CD4-positive, alpha-beta T cell treated with Interleukin-2 at 100 ng/mL for 4 hours (primary cell): ENCODE measurements at places on chromosomes 6 and 20.

DNA sequence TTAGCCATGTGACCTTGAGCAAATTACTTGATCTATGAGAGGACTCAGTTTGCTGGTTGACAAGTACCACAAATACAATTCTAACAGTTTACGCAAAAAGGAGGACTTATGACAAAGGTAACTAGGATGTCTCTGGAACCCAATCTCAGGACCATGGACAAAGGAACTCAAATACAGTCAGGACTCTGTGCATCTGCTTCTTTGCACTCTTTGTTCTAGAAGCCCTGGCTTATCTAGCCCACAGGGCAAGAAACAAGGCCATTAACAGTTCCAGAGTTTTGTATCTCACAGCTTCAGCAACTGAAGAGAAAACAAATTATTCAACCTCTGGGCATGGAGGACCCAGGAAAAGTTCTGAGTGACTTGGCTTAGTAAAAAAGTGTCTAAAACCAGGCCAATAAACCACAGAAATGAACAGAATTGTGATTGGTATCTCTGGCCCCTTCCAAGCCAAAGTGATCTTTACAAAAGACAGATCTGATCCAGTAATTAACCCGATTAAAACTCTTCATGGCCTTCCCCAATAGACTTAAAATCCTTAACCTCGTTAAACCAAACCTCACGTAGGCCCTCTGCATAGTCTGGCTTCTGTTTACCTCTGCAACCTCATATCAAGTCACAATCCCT is 5.9 kb downstream of the WASF1 start:
- no peak for DNase-seq

- no peak for DNase-seq
Measured at GRCh38 chr20:7387638-7388193, 552.5 kb downstream of the HAO1 start.

- no peak for DNase-seq
Measured at GRCh38 chr6:36358226-36358915, 21.7 kb upstream of the BNIP5 start.

DNA sequence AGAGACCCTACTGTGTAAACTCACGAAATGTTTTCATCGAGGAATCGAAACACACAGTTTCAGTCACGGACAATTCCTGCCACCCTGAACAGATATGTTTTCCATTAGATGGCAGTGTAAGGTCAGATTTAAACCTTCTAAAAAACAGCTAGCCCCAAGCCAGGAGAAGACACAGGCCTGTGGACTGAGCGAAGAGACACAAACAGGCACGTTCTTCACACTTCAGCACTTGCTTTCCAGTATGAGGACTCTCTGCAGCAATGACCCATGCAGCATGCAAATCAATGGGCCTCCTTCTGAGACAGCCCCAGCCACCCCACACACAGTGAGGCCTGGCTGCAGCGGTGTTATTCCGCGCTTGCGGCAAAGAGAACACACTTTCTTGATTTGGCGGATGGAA is 31.9 kb downstream of the HUS1B start:
- DNase-seq, result no peak

DNA sequence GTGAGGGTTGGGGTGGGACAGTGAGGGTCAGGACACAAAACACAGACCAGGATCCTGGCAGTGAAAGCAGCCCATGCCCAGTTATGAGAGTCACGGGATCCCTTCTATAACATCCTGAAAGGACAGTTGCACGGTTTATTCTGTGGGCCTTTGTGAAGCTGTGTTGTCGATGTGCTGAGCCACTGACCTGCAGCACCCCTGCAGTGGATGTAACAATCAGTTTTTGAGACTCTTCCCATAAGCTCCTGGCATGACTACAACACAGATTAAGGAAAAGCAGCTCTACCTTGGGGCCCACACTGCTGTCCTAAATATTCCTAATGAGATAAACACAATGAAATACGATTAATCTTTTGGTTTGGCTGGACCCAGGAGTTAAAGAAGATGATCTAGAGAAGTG is 3.7 kb downstream of the PYGB start:
- DNase-seq, result no peak

- peak; percentile 92 for DNase-seq
Measured at GRCh38 chr20:48769069-48769983, 58.5 kb downstream of the PREX1 start.

- DNase-seq, result no peak
Measured at GRCh38 chr20:6663751-6664388, 103.6 kb upstream of the BMP2 start.

DNA sequence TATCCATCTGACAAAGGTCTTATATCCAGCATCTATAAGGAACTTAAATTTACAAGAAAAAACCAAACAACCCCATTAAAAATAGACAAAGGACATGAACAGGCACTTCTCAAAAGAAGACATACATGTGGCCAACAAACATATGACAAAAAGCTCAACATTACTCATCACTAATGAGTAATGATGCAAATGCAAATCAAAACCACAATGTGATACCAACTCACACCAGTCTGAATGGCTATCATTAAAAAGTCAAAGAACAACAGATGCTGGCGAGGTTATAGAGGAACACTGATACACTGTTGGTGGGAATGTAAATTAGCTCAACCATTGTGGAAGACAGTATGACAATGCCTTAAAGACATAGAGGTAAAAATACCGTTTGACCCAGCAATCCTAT is 13.9 kb downstream of the MACROD2 start:
- DNase-seq, result no peak

DNA sequence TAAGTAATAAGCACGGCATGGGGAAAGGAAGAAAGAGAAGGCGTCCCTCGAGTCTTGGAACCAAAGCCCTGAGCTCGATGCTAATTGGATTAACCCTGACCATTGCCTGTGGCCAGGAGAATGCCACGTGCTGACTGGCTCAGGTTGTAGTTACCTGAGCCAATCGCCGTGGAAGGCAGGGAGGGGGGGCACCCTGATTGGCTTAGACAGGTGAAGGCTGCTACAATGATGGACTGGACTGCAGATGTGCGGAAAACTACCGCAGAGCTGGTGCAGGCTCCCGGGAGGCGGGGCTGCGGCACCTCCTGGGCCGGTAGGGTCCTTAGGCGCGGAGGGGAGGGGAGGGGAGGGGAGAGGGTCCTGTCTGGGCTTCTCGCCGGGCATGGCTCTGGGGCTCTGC is 121.3 kb downstream of the TFAP2C start:
- DNase-seq, result no peak
